ENCODE measurements at places on chromosomes 4 and X.

GRCh38 chrX:17549107-17549651, 174.2 kb downstream of the NHS start:
- no peak for DNase-seq

DNA sequence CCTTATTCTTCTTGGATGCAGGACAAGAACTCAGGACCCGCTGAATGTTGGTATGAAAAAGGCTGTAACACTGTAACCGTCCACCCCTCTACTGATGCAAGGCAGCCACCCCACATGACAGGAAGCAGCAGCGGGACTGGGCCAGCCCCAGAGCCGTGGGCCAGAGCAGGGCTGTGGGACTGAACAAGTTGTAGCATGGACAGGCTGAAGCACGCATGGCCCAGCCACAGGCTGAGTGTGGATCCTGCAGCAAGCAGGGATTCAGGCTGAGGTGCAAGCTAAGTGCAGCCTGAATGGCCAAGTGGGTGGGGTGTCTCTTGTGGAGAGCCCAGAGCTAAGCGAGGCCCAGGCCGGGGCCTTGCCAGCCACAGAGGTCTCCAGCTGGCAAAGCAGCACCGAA, 632.2 kb downstream of the SPOCK3 start:
- no peak for DNase-seq

DNA sequence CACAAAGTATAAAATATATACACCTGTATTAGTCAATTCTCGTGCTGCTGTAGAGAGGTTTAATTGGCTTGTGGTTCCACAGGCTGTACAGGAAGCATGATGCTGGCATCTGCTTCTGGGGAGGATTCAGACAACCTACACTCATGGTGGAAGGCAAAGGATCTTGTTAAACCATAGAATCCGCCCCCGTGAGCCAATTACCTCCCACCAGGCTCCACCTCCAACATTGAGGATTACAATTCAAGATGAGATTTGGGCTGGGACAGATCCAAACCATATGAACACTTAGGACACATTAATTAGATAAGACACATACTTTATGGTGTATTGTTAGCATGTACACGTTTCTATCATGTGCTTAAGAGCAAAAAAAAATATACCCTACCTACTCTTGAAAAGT, 22.1 kb upstream of the SORBS2 start:
- no peak for DNase-seq

- DNase-seq: no peak
Observed at GRCh38 chr4:1953335-1953734, 55.4 kb downstream of the NELFA start.

- no peak for DNase-seq
Observed at GRCh38 chr4:172998527-172999469, 169.8 kb upstream of the GALNT7 start.

Measured in activated CD4-positive, alpha-beta T cell treated with anti-CD3 and anti-CD28 coated beads, Interleukin-2, amount 50 U/mL, for 4 hours (primary cell).